Islet precursor cell (in vitro differentiated cells): ENCODE measurements at places on chromosomes 16 and 17.

- peak; percentile 94 for DNase-seq
Observed at GRCh38 chr16:67268136-67268579, 11.2 kb upstream of the PLEKHG4 start.

DNA sequence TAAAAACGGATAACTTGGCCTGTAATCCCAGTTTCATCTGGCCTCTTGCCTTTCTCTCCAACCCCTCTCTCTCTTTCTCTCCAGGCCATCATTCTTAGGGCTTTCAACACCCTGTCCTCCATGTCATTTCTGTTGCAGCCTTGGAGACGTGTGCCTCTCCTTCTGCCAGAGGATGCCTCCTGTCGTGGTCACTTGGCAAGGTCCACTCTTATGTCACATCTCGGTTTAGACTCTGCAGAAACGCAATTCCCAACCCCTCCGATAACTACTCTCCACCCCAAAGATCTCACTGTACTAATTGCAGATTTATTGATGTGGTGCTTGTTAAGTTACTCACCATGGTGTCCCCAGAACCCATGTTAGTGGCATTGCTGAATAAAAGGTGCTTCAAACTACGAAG is 787.3 kb upstream of the RBFOX1 start:
- DNase-seq, result no peak

DNA sequence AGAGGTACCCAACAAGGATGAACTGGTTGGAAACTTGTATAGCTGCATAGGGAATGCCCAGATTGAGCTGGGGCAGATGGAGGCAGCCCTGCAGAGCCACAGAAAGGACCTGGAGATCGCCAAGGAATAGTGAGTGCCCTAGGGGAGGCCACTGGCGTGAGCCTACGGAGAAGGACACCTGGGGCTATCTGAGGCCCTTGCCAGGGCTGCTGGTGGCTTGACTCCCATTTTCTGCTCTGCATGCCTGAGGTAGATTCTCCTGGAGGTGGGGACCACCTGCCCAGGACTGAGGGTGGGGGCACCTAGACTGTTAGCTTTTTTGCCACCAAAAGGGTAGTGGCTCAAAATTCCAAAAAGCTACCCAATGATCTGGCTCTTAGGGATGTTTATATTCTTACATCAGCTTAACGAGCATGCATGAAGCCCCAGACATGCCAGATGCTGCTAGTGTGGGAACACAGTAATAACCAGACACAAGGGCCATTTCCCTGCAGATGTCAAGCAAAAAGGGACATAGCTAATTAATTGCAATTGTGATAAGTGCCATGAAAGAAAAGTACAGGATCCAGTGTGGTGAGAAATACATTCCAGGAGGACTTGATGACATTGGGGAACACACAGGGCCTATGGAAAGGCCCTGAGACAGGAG is 8.8 kb downstream of the ODAD4 start:
- no peak for DNase-seq

GRCh38 chr17:38605411-38605840 is 326 bp downstream of the SRCIN1 start:
- DNase-seq, result peak; percentile 84

DNA sequence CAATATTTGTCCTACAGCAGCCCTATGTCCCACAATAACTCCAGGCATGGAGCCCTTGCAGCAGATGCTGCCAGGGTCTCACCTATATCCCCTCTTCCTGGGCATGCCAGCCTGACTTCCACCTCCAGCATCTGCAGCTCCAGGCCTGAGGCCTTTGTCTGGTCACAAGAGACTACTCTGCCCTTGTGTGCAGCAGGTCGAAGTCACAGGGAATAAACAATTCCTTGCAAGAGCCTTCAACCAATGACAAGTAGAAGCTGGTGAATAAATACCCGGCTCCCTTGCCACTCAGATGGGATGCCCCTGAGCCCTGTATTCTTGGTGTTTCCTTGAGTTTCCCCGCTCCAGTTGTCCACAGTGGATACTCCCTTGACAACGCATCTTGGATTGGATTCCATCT is 23.0 kb downstream of the CES1 start:
- no peak for DNase-seq
